Thoracic aorta (tissue), 2 donors: ENCODE measurements at places on chromosomes 5 and 9. TPM values are rescaled to one million over a fixed set of nuclear protein-coding genes. Genes with fewer than 3 reads are reported as not detected.

DNA sequence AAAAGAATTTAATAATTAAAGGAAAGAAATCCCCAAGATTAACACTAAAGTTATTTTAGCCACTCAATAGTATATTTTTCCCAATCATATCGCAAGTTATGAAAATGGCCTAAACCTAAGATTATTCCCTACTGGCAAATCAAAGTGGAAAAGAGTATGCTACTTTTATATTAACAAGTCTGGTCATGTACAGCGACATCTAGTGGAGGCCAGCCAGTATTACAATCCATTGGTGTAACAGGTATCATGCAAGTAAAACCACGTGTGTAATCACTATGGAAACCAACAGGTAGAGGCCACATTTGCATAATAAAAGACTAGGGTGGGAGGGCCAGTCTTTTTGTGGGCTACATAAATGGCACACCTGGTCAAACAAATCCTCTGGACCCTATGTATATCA is 976.4 kb upstream of the CDH9 start:
- DNase-seq, result no peak

GRCh38 chr5:142175039-142175438 is 66.5 kb downstream of the NDFIP1 start:
- DNase-seq, result no peak

DNA sequence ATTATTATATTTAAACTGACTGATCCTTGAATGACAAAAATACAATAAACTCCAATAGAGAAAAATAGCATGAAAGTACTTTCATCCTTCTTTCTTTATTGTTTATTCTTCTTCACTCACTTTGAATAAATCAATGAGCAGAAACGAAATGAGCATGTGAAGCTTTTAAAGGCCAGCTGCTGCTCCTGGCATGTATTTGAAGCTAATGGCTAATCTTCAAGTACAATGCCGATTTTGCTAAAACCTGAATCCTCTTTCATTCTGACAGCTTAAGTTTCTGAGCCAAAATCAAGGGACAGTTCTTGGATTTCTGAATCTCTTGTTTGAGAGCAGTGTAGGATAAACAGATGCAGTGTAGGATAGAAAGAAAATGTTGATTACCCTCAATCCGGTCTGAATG is 237.3 kb downstream of the CDH10 start:
- DNase-seq, result no peak

GRCh38 chr5:177312649-177313181 is 1.0 kb upstream of the MXD3 start:
- DNase-seq, result no peak

GRCh38 chr5:95973793-95974325 is 12.2 kb upstream of the ELL2 start:
- DNase-seq, result no peak

GRCh38 chr5:38891563-38891962 is 45.8 kb downstream of the OSMR start:
- DNase-seq, result no peak

- DNase-seq, result no peak
Measured at GRCh38 chr9:95980262-95981125, 105.0 kb downstream of the ERCC6L2 start.

DNA sequence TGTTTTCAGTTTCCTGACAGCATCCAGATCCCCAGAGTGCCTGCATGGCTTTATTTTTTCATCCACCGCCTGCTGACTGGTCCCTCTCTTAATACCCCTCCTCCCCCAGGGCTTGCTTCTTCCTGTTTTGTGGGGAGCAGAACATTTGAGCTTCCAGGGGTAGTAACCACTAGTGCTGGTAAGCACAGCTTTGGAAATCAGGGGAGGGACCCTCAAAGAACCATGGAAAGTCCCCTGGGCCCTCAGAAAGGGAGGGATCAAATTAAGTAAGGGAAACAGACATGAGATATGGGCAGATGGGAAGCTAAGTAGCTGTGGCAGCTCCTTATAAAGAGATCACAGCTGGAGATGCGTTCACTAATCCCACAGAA is 26.8 kb downstream of the GRIA1 start:
- no peak for DNase-seq

DNA sequence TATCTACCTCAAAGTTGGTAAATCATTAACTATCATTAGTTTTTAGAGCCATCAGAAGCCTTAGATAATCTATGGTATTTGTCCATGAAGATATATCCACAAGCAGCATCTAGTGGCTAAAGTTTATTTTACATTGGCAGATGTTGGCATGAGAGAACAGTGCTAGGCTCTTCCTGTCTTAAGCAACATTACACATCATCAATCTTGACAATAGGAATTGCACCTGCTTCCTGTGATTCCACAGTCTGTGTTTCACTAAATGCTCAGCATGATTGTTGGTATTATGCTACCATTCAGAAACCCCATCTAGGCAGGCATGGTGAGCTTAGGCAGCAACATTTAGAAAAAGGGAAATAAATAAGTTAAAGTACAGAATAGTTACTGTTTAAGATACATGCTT is 246.6 kb downstream of the SLCO4C1 start:
- DNase-seq, result no peak

DNA sequence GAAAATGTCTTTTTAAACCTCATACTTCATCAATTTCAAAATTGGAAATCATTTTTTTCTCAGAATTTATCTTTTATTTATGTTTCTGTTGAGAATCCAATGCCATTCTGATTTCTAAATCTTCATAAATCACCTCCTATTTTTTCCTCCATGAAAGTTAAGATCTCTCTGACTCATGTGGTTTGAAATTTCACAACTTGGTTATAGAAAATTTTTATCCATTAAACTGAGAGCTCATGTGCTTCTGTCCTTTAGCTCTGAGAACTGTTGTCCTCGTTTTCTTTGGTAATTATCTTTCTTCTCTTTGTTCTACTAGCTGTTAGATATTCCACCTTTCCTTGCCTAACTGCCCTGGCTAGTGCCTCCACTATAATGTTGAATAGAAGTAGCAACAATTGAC is 1.5 kb upstream of the RNF180 start:
- no peak for DNase-seq

GRCh38 chr5:169551696-169552095 is 31.9 kb upstream of the SPDL1 start:
- no peak for DNase-seq

- no peak for DNase-seq
Measured at GRCh38 chr5:105288946-105289345, 1726.4 kb upstream of the NUDT12 start.

- DNase-seq, result peak; percentile 49
Measured at GRCh38 chr5:153629027-153629895, 138.8 kb downstream of the GRIA1 start.

The GMCL2 gene
- total RNA-seq, result not detected

The FOXD4L5 gene
- total RNA-seq, result 0.28 TPM

The EFNA5 gene
- 13.5 TPM for total RNA-seq

The TIMD4 gene
- total RNA-seq, result 7.6 TPM

The ZMAT2 gene
- total RNA-seq, result 32.0 TPM

The REEP2 gene
- total RNA-seq, result 8.9 TPM

The IGFBPL1 gene
- 16.6 TPM for total RNA-seq

The GABRA1 gene
- total RNA-seq, result not detected
